ENCODE measurements at places on chromosomes 5 and 9.

- no peak for DNase-seq
Observed at GRCh38 chr9:94866770-94867169, 140.3 kb downstream of the AOPEP start.

- DNase-seq: no peak
Observed at GRCh38 chr5:143521141-143521540, 117.7 kb upstream of the NR3C1 start.

DNA sequence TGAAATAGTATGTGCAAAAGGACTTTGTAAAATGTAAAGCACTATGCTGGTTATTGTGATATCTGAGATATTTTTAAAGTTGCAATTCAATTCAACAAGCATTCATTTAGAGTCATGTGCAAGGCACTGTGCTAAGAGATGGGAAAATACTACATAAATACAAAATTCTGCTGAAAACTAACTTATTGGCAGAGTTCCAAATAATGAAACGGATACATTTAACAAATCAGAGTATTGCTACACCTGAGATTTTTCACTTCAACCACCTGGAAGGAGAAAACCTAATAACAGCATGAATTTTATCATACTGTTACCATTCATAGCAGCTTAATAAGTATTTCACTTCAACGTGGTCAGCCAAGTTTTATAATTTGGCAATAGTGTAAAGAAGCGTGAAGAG lies 6.1 kb upstream of the CTNNAL1 start:
- DNase-seq: no peak

GRCh38 chr9:76245518-76245917 lies 148.7 kb downstream of the RFK start:
- peak; percentile 42 for DNase-seq

DNA sequence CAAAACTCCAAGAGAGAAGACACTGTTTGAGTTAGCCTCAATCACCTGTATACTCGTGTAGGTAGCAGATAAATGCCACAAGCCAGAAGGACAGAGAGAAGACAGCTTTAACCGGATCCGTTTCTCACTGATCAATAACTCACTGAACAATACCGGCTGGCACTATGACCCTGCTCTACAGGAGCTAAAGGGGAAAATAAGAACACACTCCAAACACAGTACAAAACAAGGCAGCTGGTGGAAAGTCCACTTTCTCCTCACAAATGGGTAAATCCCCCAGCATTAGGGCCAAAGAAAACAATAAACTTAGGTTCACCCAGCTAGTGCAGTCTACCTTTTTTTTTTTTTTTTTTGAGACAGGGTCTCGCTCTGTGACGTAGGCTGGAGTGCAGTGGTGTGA lies 169.4 kb downstream of the CRB2 start:
- DNase-seq: no peak

DNA sequence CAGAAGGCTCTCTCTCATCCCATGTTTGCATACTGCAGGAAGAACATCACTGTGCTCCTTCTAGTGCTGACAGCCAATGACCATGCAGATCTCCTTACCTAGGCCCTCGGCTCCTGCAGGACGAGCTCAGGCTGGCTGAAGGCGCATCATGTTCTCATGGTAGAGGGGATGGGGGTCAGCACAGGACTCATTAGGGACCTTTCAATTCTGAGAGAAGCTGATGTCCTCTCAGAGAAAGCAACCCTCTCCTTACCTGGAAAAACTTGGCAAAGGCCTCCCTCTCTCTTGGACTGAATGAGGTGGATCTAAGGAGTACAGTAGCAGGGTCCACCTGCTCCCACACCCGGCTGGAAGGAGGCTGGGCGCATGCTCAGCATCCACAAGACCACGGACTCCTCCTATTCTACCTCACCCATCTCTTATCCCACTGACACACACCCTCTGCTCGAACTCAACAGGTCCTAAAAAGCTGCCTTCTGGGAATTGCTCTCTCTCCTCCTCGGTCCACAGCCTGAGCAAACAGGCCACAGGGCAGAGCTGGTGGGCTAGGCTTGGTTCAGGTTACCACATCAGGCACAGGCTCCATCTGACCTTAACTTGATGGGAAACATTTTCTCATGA lies 2.9 kb downstream of the IPPK start:
- no peak for DNase-seq

- no peak for DNase-seq
Observed at GRCh38 chr9:123669346-123669745, 260.6 kb downstream of the DENND1A start.

DNA sequence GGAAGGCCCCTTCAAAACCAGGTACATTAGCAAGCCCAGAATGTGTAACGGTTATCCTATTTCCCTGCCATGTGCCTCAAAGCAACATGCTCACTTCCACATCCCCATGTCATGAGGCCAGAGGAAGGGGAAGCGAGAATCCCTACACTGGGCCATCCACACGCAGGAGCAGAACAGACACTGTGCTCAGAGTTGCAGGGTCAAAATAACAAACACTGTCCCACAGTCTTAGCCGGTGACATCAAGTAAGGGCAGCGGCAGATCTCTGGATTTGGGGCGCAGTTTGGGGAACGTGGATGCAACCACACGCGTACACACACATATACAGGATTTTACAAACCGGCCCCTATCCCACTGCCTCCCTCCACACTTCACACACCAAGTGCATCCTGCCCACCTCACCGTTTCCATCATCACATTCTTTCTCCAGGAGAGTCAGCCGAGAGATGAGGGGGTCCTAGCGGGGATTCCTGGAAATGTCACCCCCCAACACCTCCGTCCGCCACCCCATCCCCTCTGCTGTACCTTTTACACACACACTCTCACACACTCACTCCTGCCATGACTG lies 776 bp downstream of the APBA1 start:
- peak; percentile 55 for DNase-seq

GRCh38 chr9:114538241-114538640 lies 33.0 kb upstream of the WHRN start:
- DNase-seq: peak; percentile 13

DNA sequence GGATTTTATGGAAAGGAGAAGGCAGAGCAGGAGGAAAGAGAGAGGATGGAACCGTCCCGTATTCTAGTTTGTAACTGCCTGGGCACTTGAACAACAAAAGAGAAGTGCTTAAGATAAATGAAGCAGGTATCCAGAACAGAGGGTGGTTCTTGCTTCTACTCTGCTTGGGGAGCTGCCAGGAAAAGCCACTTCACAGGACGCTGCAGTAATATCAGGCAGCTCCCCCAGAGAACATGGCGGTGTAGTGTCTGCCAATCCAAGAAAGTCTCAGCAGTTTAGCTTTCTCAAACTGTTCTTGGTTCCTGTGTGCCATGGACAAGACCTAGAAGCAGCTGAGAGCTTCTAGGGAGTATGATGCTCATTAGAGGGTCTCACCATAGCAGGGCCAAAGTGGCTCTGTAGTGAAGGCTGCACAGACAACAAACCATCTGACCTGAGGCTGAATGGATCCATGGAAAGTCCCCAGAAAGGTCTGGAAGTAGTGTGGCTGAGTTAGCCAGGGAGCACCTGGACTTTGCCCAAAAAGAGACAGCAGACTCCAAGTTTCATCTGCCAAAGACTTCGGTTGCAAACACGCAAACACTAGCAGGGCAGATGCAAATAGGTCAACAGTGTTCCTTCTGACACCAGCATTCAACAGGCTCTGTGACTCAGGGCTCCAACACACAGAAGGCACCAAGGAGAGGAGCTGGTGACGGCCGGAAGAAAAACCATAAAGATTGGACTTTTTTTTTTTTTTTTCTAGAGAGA lies 72.2 kb upstream of the TNFSF8 start:
- no peak for DNase-seq

DNA sequence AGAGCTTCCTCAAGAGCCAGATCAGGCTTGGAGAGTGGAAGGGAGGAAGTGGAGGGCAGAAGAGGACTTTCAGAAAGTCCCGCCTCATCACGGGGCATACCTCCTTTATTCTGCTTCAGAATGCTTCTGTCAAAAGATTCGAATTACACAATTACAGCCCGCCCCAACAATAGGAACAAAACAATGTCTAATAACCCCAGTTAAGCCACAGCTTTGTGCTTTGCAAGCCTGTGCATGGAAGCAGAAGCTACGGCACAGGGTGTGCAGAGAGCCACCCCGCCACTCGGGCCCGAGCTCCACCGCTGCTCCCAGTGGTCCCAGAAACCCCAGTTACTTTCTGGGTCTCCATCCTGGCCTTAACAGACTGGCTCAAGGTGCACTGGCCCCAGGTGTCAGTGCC lies 23.5 kb downstream of the HNRNPH1 start:
- DNase-seq: peak; percentile 90

- DNase-seq: no peak
Observed at GRCh38 chr9:13971415-13971814, 342.5 kb downstream of the NFIB start.

DNA sequence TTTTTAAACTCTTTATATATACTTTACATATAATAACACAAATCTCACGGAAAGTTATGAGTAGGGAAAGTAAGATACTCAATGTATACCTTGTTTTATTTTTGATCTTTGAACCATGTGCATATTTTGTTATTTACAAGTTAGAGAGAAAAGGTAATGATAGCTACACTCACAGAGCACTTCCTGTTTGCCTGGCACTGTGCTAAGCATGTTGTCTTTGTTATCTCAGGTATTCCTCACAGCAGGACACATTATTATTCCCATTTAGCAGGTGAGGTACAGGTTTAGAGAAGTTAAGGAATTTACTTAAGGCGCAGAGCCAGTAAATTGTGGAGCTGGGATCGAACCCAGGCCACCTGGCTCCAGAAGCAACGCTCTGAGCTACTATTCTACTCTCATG lies 3.0 kb downstream of the C9 start:
- no peak for DNase-seq

GRCh38 chr5:79173626-79174025 lies 62.0 kb downstream of the BHMT start:
- no peak for DNase-seq

GRCh38 chr5:23448627-23449026 lies 58.8 kb upstream of the PRDM9 start:
- DNase-seq: no peak

- DNase-seq: no peak
Observed at GRCh38 chr9:86445671-86446070, 91.5 kb upstream of the TUT7 start.

DNA sequence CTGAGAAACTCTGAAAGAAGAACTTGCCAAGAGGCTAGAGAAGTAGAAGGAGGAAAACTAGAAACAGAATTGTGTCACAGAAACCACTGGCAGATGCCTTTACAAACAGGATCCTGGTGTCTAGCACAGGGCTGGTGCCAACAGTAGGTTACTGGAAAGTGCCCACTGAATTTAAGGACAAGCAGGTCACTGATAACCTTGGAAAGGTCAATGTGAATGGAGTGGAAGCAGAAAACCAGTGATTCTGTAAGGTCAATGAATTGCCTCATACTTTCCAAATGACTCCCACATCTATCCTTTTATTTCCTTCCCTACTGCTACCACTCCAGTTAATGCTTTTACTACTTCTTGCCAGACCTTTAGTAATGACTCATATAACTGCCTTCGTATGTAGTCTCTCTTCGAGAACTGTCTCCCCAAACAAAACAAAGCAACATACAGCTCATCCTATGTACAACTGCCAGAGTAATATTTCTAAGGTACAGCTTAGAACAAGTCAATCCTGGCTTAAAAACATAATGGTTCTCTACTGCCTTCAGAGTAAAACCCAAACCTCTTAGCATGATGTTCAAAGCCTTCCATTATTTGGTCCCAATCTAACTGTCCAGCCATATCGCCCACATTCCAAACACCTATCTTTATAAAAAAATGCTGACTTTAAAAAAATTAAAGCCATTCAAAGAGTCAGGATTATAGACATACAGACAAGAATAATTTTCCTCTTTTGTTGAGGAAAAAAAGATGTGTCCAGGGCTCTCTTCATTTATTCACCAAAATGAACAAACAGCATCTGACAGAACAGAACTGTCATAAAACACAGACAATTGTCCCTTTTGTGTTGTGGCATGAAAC lies 52.5 kb downstream of the NR3C1 start:
- DNase-seq: peak; percentile 8

DNA sequence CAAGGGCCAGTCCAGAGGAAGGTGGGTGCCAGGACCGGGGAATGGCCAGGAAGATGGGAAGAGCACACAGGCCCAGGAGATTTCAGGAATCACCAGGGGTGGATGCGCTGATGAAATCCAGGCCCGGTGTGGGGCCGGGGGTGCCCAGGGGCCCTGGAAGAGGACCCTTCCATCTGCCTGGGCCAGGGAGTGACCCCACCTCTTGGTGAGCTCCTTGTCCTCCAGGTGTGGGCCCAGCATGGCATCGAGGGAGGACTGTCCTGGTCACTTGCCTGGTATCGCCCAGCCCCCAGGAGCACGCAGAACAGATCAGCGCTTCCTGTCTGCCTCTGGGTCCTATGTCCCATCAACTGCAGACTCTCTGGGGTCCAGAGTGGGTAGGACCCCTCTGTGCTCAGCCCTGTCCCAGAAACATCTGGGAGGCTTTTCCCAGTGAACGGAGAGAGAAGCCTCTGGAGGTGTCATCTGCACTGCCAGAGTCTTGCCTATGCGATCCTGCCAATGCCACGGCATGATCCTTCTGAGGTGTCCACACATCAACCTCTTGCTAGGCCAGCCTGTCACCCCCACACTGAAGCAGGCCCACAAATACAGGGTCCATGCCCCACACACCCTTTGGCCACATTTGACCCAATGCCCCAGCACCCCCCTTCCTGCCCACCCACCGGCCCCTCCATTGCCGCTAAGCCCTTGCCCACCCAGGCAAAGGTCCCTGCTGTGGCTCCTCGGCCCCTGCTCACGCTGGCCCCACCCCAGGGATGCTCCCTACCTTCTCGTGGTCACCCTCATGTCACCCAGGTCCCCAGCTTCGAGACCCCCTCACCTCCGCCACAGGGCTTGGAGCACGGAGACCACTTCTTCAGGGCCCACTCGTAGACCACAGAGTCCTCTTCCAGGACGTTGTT lies 67.2 kb downstream of the ZNF354C start:
- no peak for DNase-seq

DNA sequence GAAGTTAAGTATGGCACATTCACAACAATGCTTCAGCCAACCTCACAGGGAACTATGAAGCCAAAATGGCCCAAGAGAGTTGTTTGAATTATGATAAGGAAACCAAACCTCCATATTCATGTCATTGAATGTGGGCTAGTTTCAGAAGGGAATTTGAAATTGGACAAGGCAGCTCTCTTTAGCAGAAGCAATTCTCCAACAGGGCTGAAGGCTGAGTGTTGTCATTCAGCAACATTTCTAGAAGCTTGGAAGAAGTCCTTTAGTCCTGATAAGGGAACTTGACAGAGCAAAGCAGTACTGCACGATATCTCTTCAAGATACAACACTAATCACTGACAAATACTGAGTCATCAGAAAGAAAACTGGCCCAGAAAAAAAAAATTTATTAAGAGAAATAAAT lies 115.4 kb downstream of the SLC25A46 start:
- DNase-seq: no peak

DNA sequence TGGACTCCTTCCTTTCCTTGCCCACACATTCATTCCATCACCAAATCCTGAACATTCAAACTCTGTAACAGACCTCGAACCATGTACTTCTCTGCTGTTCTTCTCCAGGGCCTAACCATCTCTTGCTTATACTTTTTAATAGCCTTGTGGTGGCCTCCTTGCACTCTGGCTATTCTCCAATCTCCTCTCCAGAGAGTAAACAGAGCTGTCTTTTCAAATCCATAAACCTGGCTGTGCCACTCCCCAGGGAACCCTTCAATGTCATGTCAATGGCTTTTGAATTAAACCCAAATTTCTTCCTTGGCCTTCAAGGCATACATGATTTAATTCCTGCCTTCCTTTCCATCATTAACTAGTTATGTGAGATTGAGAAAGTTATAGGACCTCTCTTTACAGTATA lies 277.6 kb upstream of the EFNA5 start:
- no peak for DNase-seq

Measured in inflammatory macrophage (primary cell).